ENCODE measurements at places on chromosomes 16 and 17. TPM values are rescaled to one million over a fixed set of nuclear protein-coding genes. Genes with fewer than 3 reads are reported as not detected.

Gene PDILT
- total RNA-seq = not detected

Gene KRT24
- not detected for total RNA-seq

Gene ABCA6
- 90.9 TPM for total RNA-seq

Gene TP53TG3F
- total RNA-seq = not detected

Gene DNAH17
- not detected for total RNA-seq

Gene TNP2
- not detected for total RNA-seq

Gene DNASE1L2
- total RNA-seq = 1.1 TPM

Gene KCNG4
- not detected for total RNA-seq

Gene CA5A
- not detected for total RNA-seq

Gene KRT28
- not detected for total RNA-seq

Gene MYH1
- not detected for total RNA-seq

Gene KRTAP2-3
- not detected for total RNA-seq
